ENCODE measurements at places on chromosomes 3 and 15.

DNA sequence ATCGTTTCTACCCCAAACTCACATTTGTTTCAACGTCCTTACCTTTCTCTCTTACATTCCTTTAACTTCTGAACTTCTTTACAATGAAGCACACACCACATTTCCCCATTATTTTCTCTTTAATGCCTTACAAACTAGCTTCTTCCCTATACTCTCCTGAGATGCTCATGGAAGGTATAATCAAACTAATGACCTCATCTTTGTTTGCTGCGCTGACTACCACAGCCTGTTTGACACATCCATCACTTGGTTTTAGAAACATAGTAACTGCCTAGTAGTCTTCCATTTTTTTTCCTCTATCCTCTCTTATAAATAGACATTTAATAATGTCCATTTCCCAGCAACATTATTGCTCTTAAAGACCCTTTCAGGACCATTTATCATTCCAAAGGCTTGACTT is 230.5 kb upstream of the LRTM1 start:
- peak; percentile 55 for DNase-seq

- no peak for DNase-seq
These were observed 6.1 kb upstream of the CMTM6 start for GRCh38 chr3:32508711-32509110.

DNA sequence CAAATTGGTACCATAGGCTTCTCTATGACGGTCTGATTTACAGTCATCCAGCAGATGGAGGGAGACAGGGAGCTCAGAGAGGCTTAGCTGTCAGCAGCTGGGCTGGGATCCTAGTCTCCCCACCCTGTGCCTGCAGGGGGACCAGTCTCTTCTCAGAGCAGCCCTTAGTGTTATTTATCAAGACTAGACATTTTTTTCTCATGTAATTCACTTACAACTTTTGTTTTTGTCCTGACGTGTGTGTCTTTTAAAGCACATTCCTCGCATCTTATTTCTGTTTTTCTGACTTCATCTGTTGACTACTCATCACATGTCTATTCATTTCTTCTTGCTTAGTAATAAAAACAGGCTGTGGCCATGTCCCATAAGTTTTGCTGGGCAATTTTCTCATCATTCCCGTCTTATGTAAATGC is 116.1 kb downstream of the KLF13 start:
- DNase-seq = peak; percentile 67

DNA sequence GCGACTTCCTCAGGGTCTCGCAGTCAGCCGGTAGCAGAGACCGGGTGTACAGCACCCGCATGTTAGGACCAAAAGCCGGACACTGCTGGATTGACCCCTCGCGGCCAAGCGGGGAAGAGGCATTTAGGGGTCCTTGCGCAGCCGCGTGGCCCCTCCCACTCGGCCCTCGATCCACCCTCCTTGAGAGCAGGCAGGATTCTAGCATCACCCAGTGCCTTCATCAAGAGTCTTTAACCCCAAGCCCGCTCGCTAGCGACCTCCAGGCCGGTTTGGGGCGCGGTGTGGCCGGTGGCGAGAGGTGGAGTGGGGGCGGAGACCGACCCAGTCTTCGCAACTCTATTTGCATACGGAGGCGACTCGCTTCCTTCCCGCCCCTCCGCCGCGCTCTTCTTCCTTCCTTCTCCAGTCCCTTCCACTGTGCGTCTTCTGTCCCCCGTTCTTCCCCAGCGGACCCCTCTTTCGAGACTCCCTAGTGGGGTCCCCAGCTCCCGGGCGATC is at the start of gene ST6GAL1:
ST6GAL1 (plus strand) TSS at position 384 of the 498 bp plus-strand sequence. CDS start 112,178 bp downstream, outside the sequence.
- DNase-seq = no peak

- no peak for DNase-seq
These were observed 69.0 kb downstream of the GRM7 start for GRCh38 chr3:6929918-6930317.

GRCh38 chr15:93129702-93130488 is 40.9 kb upstream of the RGMA start:
- no peak for DNase-seq

- DNase-seq = peak; percentile 34
These were observed 240.0 kb upstream of the ARHGEF26 start for GRCh38 chr3:153881201-153881600.

DNA sequence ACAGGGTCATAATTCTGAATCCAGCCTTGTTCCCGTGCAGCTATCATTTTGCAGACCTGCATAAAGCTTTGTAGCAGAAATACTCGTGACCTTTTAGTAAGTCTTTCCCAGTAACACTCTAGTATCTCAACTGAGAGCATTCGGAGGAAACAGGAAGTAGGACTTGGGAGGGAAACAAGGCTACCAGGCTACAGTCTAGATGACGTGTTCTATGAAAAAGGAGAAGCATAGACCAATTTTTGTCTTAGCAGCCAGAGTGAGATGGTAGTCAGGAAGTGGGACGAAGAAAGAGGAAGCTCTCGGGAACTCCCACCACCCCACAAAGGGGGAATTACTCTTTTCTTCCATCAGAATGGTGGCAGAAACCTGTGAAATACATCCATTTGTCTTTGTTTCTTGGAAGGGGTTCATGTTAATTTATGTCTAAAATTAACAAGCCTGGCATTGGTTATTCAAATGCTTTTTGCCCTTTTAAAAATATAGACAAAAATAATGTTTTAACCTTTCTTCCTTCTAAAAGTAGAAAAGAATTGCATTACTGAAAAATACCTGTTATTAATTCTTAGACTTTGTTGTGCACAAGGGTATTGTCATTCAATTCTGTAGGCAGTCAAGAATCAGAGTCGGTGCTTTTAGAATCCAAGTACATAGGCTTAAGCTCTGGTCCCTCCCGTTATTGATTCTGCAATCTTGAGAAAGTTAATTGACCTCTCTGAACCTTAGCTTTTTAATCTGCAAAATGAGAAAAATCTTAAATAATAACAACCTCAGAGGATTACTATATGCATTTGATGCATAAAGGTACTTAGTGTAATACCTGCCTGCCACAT is 1.6 kb upstream of the SUCNR1 start:
- DNase-seq = peak; percentile 62

GRCh38 chr3:190747571-190747970 is 114.9 kb downstream of the GMNC start:
- no peak for DNase-seq

DNA sequence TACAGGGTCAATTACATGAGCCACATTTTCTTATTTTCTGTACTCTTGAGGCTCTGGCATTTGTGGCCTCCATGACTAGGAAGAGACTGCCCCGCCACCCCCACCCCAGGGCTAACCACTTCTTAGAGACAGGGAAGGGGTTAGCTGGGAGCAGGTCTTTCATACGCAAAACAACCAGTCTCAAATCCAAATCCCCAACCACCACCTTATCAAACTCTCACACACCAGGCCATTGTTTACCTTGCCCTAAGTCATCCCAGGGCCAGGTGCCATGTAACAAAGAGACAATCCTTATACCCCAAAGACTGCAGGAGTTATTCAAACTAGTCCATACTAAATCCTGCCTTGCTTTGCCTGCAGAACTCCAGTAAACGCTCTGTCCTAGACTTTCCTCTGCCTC is 77.8 kb downstream of the B3GNT5 start:
- no peak for DNase-seq
